Stimulated activated CD8-positive, alpha-beta memory T cell treated with anti-CD3 and anti-CD28 coated beads, Interleukin-7, amount 100 ng/mL, for 24 hours (primary cell): ENCODE measurements at places on chromosomes 5 and 9.

DNA sequence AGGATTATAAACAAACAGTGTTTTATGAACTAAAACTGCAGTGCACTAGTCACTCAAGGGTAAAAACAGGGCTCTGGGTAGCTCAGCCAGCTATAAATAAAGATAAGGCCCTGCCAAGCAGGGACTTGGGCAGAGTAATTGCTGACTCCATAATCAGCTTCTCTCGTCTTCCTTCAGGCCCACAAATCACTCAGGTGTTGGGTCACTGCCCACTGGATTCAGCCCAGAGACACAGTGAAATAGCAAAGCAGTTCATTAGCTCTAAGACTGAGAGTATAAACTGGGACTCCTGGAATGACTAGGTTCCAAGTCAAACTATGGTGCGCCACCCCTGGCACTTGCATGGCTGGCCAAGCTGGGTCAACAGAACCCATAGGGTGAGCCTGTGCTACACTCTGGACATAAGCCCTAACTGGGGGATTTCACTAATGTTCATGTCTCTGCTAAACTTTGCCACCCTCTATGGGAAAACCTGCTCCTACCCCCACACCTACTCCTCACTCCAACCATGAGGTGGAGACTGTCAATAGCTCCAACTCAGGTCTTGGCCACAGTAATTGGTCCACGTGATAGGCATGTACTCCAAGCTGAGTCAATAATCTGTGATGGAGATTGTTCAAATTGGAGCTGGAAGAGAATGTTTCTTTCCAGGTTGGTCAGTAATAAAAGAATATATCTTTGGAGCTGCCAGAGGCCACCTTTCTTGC lies 158.5 kb downstream of the SLIT3 start:
- no peak for DNase-seq

GRCh38 chr5:99105216-99105615 lies 176.4 kb upstream of the CHD1 start:
- no peak for DNase-seq

- no peak for DNase-seq
Observed at GRCh38 chr5:4275232-4275631, 679.6 kb downstream of the IRX1 start.

- DNase-seq: no peak
Observed at GRCh38 chr5:61850696-61851095, 455.3 kb upstream of the KIF2A start.

GRCh38 chr5:127776477-127776876 lies 73.3 kb downstream of the CCDC192 start:
- DNase-seq: no peak

GRCh38 chr5:53087171-53087570 lies 22.4 kb downstream of the MOCS2 start:
- no peak for DNase-seq

DNA sequence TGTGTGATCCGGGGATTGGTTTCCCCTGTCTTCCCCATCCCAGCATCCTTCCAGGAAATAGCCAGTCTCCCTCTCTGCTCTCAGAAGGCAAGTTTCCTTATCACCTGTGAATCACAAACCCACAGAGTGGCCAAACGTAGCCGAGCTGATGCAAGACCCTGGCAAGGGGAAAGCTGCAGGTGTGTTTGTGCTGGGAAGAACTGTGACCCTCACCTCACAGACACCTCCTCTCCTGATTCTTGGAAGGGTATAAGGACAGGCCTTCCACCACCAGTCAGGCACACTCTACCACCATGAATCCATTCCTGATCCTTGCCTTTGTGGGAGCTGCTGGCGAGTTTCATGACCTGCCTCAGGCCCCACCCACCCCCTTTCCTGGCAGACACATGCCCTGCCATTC lies at the start of gene PRSS3:
Gene PRSS3, plus strand, starts transcription at position 281 of the 400 bp plus-strand sequence. Its CDS starts 13 bp downstream, at position 294.
- no peak for DNase-seq

DNA sequence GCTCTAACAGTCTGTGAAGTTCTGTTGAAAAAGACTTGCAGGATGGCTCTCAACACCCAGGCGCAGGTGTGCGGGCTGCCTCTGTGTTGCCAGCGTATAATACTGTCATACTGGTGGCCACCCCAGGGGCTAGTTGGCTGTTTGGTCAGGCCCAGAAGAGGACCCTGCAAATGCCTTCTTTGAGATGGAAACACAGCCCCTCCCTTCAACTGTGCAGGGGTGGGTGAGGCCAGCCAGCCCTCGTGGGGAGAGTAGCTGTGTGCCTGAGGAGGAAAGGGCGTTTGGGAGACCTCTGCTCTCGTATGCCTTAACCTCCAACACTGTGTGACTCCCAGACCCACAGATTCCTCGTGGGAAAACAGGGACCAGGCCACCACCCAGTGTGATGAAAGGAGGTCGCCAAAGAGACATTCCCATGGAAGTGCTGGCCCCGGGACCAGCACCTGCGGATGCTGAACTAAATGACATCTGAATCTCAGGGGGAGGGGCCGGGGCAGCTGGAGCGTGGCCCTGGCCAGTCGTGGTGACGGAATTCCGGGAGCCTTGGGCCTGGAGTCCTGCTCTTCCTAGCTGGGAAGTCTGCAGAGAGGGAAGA lies 11.3 kb upstream of the SCGB3A1 start:
- no peak for DNase-seq

DNA sequence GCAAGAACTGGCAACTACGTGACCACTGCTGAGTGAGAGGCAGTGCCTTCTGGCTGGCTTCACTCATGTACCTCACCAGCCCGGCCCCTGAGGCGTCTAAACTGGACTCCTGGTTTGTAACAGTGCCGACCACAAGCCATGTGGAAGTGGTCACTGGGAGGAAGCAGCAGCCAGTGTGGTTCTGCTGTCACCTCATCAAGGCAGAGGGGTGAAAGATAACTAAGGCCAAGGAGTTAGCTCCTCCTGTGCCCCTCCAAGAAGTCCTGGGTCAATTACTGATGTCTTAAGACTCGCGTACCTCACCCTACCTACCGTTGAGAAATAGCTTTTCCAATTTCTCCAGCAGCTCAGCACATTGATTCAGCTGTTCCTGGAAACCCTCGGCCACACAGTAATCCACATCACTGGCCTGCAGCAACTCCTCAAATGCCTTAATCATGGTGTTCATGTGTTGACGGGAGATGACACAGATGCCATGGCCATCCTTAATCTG lies 142.9 kb downstream of the CDK5RAP2 start:
- no peak for DNase-seq

- DNase-seq: no peak
Observed at GRCh38 chr9:126290871-126291270, 35.8 kb upstream of the MVB12B start.

- no peak for DNase-seq
Observed at GRCh38 chr9:87528969-87529368, 31.3 kb downstream of the DAPK1 start.
